WTC11 (cell line): ENCODE measurements at places on chromosomes 16 and 17.

GRCh38 chr16:82582975-82583374, 43.8 kb upstream of the CDH13 start:
- no peak overlapping the region for H3K4me3 ChIP-seq
- no peak overlapping the region for H3K27ac ChIP-seq
- no peaks in the 10 kb centered on the region for H3K4me1 ChIP-seq
- no peak for DNase-seq
- H3K36me3 ChIP-seq, result no peaks in the 10 kb centered on the region

- no peaks in the 10 kb centered on the region for H3K27me3 ChIP-seq
- H3K4me3 ChIP-seq, result no peak overlapping the region
- peak; percentile 88 for DNase-seq
- H3K36me3 ChIP-seq, result no peaks in the 10 kb centered on the region
These were observed 9.2 kb downstream of the PIGQ start for GRCh38 chr16:578870-579405.

DNA sequence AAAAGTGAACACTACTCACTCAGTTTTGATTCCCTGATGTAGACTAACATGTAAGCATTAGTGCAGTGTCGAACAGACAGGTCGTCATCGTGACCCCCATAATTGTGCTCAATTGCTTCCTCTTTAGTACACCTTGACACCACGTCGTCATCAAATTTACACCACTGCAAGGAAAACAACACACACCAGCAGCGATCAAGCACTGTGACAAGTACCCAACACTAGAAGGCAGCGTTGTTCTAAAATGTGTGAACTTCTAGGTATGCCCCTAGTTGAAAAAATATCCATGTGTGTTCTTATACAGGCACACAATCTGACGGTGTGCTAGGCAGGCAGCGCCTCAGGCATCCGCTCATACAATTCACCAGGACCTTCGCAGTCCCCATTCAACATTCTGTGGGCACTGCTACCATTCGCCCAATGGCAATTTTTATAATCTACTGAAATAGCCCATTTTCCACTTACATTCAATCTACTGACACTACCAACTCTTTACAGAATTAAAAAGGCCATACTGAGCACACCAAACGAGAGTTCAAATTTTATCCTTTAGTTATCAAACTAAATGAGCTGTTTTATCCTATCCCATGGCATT, 23.1 kb downstream of the LITAFD start:
- no peaks in the 10 kb centered on the region for H3K27me3 ChIP-seq
- 0 out of 2 replicates have a peak, but pooled peaks cover 3% of the 10 kb centered on the region for H3K4me1 ChIP-seq
- peak overlapping the region; percentile 51; the same call in 1 of the 2 replicates for H3K27ac ChIP-seq
- peaks cover 83% of the 10 kb centered on the region for H3K36me3 ChIP-seq
- DNase-seq, result no peak

DNA sequence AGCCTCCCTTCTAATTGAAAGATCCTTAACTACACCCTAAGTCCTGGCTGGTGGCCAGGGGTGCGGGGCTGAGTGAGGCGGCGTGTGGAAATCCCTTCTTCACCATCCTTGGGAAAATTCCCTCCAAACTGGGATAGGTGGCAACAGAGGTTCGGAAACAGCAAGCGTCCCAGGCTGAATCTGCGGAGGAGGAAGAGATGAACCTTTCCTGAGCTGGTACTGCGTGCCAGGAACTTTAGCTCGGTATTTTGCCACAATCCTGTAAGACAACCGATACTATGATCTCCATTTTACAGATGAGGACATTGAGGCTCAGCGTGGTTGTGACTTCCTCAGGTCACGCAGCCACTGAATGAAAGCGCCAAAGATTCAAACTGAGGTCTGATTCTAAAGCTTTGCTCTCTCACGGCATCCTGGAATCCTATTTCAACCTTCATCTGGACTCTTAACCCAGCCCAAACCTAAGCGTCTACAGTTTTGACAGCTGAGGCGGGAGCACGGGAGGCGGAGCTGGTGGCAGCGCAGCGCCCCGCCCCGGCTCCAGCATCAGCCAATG, 583 bp upstream of the CYLD start:
- H3K27ac ChIP-seq, result peak overlapping the region; percentile 87; the same call in 1 of the 2 replicates
- peak overlapping the region; percentile 70 for H3K4me3 ChIP-seq
- H3K36me3 ChIP-seq, result no peaks in the 10 kb centered on the region

DNA sequence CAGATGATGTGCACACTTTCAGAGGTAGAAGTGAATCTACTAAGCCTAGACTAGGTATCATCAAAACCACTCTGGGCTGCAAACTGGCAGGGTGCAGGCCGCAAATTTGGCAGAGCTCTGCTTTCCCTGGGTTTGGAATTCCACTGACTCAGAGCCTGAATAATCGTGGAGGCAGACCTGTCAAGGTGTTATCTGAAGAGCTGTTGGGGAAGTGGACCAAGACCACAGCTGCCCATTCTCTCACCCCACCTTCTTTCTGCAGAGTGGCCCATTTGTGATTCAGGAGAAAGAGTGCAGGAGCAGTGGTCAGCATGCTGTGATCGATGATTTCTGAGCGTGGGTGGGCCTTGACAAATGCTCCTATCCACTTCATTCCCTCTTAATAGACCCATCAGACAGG, 45.8 kb upstream of the CBLN1 start:
- H3K27me3 ChIP-seq, result no peaks in the 10 kb centered on the region; the same call in 1 of the 2 replicates
- H3K4me1 ChIP-seq, result peaks cover under 1% of the 10 kb centered on the region
- H3K27ac ChIP-seq, result no peak overlapping the region

GRCh38 chr17:72706396-72706981, 386.0 kb downstream of the SLC39A11 start:
- H3K4me3 ChIP-seq, result no peak overlapping the region
- no peaks in the 10 kb centered on the region for H3K4me1 ChIP-seq
- H3K27me3 ChIP-seq, result no peaks in the 10 kb centered on the region
- no peak for DNase-seq
- H3K27ac ChIP-seq, result no peak overlapping the region

GRCh38 chr17:75047398-75048098, 523 bp downstream of the KCTD2 start:
- H3K27me3 ChIP-seq, result no peaks in the 10 kb centered on the region
- peak; percentile 44 for DNase-seq
- peaks cover 27% of the 10 kb centered on the region for H3K36me3 ChIP-seq
- peak overlapping the region; percentile 99 for H3K4me3 ChIP-seq
- H3K27ac ChIP-seq, result peak overlapping the region; percentile 81

DNA sequence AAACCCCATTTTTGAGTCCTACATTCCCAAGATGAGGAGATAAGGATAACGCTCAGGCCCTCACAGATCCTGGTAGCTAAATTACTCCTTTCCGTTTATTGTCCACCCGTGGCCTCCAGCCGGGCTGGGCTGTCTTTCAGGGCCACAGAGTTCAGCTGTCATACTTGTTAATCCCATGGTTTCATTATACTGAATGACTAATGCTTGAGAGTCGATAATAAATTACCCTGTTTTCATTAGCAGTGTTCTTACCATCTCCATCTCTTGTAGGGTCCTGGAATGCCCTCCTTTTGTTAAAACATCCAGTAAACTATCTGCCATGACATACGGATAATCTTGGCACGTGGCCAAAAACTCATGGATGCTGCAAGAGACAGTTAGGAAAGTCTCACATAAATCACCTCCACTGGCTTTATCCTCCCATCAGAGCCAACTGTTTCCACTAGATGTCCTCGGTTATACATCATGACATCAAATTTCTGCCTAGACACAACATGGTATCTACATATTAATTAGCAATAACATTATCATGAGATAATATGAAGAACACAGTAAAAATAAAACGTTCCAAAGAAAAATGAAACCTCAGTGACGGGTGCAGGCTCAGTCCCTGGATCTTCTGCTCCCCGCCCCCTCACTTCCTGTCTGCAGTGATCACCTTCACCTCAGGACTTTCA, 45.3 kb downstream of the BRD7 start:
- peaks cover 56% of the 10 kb centered on the region for H3K36me3 ChIP-seq
- H3K4me3 ChIP-seq, result no peak overlapping the region
- DNase-seq, result no peak
- H3K27me3 ChIP-seq, result no peaks in the 10 kb centered on the region

- no peak for DNase-seq
- no peak overlapping the region for H3K27ac ChIP-seq
- H3K36me3 ChIP-seq, result no peaks in the 10 kb centered on the region
- peaks cover 60% of the 10 kb centered on the region for H3K27me3 ChIP-seq
- H3K4me1 ChIP-seq, result peaks cover 6% of the 10 kb centered on the region
These were observed 4.0 kb upstream of the CDH11 start for GRCh38 chr16:65125871-65126270.

DNA sequence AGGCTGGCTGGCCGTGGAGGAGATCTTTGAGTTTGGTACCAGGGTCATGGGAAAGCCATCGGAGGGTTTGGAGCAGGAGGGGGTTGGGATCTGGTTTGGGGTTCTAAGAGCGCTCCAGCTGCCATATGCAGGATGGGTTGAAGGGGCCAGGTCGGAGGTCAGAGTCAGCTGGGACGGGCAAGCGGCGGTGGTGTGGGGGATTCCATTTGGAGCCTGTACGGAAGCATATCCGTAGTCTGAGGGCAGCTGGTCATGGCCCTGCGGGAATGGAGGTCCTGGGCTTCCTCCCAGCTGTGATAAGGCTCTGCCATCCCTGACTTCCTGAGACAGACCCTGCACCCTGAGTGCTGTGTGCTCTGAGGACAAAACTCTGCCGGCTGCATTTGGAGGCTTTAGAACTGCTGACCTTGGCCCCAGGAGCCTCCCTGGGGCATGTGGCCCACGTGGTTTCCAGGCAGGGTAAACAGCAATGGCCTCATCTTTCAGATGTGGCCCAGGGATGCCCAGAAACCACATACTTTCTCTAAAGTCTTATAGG, 46.5 kb downstream of the ATP2C2 start:
- no peaks in the 10 kb centered on the region for H3K27me3 ChIP-seq
- no peak overlapping the region for H3K4me3 ChIP-seq
- no peaks in the 10 kb centered on the region for H3K36me3 ChIP-seq
- no peaks in the 10 kb centered on the region for H3K4me1 ChIP-seq
- DNase-seq, result no peak

- peak within 1 kb of the TSS; percentile 97 for H3K4me3 ChIP-seq
- peak; percentile 85 for DNase-seq
- peaks cover 36% of the 10 kb centered on the region for H3K4me1 ChIP-seq
- peak within 1 kb of the TSS; percentile 98 for H3K27ac ChIP-seq
- peaks cover 4% of the 10 kb centered on the region; the same call in 1 of the 2 replicates for H3K27me3 ChIP-seq
These were observed at the start of gene ZNF48 for GRCh38 chr16:30395155-30395991. TSS of gene ZNF48 (plus strand) at chr16:30395420. CDS start at chr16:30395795, 375 bp downstream.
